SW 1271 (cell line): ENCODE measurements at places on chromosomes 16 and 17.

GRCh38 chr17:28370744-28371103 is 617 bp upstream of the VTN start:
- DNase-seq, result no peak

DNA sequence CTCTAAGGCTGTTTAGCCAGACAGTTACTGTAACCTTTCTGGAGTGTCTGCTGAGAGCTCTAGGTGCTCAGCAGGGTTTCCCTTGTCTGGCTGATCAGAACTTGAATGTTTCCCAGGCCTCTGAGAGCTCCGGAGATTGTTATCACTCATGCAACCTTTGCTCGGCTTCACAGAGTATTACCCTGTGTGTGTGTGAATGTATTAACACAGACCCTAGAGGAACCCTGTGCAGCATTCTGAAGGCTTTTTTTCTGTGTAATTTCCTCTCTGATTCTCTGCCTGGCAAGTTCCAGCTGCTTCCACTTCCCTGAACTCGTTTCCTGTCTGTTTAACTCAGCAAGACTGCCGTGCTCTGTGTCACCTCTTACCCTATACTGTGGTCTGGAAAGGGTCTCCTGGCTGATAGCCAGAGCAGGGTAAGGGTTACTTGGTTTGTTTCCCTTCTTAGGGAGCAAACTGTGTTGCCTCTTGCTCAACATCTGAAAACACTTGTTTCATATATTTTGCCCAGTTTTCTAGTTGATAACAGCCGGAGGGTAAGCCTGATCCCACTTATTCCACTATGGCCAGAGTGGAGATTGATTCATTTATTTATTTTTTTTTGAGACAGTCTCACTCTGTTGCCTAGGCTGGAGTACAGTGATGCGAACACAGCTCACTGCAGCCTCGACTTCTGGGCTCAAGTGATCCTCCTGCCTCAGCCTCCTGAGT is 21.7 kb downstream of the PRMT7 start:
- DNase-seq, result no peak

GRCh38 chr17:63126607-63127006 is 160.6 kb downstream of the TANC2 start:
- DNase-seq, result no peak

DNA sequence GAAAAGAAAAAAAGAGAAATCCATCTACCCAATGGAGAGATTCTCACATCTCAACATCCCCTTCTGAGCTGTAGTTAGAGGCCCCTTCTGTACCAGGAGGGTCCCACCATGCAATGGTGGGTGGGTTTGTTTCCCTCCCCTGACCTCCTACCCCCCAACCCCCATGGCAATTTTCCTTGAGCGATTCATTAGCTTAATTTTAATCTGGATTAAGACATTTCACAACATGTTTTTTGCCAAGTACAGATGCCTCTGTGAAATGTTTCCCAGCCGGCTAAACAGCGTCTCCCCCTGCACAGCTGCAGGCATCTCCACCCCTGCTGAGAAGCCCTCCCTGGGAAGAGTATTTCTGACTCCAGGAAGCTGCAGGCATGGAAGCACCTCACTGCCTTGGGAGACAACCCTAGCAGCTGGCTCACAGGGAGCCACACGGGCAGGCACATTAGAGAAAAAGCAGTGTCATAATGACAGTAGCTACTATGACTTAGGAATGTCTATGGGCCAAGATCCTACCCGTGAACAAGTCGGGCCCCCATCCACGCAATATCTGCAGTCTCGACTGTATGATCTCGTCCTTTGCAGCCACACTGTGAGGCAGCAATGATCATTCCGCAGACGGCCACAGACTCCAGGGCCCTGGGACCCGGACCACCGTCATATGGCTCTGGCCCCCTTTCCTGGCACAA is 117.3 kb downstream of the ADCY9 start:
- no peak for DNase-seq

- DNase-seq, result no peak
Measured at GRCh38 chr17:70107441-70107840, 32.4 kb downstream of the KCNJ16 start.

DNA sequence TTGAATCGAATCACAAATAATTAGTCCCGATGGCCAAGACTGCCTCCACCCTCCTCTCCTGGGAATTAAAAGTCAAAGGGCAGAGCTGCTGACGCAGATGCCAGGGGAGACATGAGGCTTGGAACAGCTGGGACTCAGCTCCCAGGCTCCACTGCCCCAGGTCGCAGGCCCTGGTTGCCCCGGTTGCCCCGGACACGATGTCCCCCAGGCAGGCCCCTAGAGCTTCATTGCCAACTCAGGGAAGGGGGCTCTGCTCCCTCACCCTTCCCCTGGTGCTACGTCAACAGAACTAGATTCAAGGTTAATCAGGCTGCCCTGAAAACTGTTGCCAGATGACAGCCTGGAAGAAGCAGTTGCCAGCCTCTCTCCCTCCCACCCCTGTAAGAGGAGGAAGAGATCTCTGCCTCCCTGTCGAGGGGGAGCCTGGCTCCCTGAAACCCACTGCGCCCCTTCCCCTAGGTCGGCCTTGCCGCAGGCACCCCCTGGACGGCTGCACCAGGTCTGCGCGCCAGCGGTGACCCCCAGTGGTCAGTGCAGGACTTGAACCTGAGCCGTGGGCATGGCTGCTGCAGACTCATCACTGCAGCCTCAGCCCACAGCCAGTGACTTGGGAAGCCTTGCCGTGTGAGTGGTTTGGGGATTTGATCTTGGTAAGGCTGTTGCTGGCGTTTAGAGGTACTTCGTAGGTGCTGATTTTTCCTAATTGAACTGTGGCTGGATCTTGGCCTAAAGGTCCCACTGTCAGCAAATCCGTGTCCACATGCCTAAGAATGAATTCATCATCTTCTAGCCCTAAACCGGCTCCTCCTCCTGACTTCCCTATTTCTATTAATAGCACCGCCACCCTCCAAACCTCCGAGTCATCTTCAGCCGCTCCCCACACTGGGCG is 84.1 kb upstream of the TOB1 start:
- peak; percentile 66 for DNase-seq

- DNase-seq, result peak; percentile 66
Measured at GRCh38 chr17:3965118-3965800, 1.0 kb upstream of the ATP2A3 start.

- DNase-seq, result no peak
Measured at GRCh38 chr16:67460168-67460567, 20.8 kb downstream of the ATP6V0D1 start.

DNA sequence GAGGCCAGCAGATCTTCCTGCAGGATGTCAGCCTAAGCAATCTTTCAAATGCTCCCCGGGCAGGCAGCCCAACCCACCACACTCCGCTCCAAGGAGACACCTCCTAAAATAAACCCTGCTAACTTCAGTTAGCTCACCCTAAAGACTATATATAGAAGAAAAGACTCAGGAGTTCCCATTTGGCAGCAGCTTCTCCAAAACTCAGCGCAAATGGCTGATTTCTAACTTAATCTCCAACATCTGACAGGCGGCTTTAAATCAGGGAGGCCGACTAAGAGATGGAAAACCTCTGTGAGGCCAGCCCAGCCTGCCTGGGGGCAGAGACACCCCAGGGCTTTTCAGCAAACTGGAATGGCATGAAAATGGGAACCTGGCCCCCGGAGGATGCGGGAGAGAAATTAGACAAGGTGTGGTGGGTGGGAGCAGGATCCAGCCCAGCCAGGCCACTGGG is 91.6 kb downstream of the XYLT1 start:
- no peak for DNase-seq

DNA sequence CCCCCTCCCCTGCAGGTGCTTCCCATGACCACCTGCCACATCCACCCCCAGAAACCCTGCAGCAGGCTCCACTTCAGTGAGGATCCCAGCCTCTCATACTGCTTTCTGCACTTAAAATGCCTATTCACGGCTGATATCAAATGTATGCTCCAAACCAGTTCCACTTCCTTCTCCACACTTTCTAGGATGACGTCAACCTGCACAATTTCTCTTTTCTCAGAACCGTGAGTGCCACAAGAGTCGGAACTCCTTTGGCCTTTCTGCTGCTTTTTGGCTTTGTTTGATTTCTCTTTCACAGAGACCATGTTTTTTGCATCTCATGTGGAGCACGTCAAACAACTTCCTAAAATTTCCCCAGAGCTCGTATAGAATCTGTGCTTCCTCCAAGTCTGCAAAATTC is 378.8 kb upstream of the TNRC6C start:
- no peak for DNase-seq

DNA sequence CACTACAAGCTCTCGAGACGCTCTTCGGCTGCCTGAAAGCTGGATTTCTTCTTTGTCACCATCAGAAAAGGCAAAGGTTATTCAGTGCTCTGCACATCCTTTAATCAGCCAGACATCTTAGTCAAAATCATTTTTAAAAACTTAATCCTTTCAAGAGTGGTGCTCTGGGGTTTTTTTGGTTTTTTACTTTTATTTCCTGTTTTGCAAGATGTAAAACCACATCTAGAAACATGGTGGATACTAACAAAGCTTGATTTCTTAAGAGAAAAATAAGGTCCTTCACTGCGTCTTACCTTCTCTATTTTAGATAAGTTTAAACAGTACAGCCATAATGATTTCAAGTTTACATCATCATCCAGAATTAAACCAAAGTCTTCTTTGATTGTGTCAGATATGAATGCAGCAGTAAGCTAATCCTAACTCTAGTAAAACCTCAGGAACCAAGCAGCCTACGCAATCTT is 6.3 kb downstream of the ANKRD11 start:
- DNase-seq, result no peak

DNA sequence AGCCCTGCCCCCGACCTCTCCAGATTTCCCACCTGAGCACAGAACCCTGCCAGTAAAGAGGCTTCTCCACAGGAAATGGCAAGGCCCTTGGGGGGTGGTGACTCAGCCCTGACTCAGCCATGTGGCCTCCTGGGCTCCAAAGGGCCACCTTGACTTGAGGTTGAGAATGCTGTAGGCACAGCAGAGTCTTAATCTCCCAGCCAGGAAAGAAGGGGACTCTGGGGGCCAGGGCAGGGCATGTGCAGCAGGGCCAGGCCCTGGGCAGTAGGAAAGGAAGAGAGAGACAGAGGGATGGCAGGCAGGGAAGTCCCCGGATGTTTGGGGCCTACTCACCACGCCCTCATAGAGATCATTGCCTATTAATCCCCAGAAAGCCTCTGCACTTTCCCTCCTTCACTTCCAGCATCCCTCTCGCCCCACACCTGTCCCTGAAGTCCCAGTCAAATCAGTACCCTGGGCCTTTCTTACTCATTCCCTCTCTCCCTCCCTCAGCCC is 4.8 kb upstream of the ITGA3 start:
- DNase-seq, result peak; percentile 94

DNA sequence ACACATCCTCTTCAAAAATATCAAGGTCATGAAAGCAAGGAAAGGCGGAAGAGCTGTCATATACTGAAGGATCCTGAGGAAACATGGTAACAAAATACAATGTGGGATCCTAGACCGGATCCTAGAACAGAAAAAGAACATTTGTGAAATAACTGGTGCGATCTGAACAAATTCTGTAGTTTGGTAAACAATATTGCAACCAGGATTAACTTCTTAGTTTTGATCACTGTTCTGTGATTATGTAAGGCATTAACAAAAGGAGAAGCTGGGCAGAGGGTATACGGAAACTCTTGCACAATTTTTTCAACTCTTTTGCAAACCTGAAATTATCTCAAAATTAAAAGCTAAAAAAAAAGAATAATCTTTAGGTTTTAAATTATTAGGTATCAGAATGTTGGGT is 109.7 kb downstream of the TRIM37 start:
- DNase-seq, result no peak

DNA sequence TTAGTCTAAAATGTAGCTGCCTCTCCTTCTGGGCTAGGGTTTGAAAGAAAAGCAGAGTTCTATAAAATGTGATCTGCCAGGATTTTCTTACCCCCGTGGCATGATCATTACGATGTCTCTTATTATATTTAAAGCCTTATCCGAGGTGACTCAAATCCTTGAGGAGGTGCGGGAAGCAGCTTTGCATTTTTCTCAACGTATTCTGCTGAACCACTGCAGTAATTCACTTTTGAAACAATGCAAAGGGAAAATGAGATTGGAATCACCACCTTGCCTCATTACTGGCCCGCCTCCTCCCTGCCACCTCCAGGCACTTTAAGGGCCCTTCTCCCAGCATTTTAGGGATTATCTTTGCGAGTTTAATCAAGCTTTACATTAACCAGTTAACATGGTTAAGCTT is 9.7 kb upstream of the NOG start:
- DNase-seq, result no peak

GRCh38 chr17:54426296-54426886 is 474.3 kb upstream of the TOM1L1 start:
- no peak for DNase-seq

GRCh38 chr17:79776376-79777119 is 1.4 kb upstream of the CBX2 start:
- DNase-seq, result no peak

DNA sequence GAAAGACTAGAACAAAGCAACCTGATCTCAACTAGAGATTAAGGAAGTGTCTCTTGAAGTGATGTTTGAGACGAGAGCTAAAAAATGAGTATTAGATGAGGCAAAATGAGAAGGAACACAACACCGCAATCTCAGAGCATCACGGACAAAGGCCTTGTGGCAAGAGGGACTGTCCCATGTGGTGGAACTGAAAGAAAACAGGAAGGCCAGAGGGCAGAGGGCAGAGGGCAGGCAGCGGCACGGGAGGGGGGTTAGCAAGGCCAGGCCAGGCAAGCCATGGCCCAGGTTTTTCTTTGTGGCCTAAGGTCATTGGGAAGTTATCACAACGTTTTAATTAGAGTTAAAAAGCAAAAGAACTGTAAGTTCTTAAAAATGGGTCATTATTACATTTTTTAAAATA is 22.5 kb downstream of the RPA1 start:
- DNase-seq, result no peak

- DNase-seq, result no peak
Measured at GRCh38 chr17:1786708-1787107, 24.8 kb downstream of the SERPINF1 start.

DNA sequence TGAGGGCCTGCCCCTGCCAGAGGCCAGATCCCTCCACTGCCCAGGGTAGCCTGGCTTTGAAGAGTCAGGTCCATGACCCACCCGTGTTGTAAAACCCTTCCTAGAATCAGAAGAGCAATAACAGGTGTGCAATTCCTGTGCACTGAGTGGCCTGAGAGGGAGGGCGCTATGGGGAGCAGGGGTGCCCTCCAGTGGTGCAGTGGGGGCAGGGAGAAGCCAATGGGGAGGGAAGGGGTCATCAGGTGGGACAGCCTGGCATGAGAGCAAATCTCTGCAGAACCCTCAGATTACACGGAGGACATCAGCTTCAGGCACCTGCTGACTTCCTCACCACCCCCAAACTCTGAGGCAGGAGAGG is 72.9 kb upstream of the ZNF469 start:
- no peak for DNase-seq

- no peak for DNase-seq
Measured at GRCh38 chr16:79517156-79517555, 83.4 kb downstream of the MAF start.

GRCh38 chr17:9828296-9829295 is 2.9 kb downstream of the GLP2R start:
- no peak for DNase-seq

- no peak for DNase-seq
Measured at GRCh38 chr17:81967533-81968395, 6.8 kb upstream of the NOTUM start.

- DNase-seq, result peak; percentile 3
Measured at GRCh38 chr16:20849589-20850390, 43.5 kb downstream of the REXO5 start.

GRCh38 chr16:19239511-19240155 is 45.9 kb upstream of the CLEC19A start:
- no peak for DNase-seq
